ENCODE measurements at places on chromosomes 1 and 21.

DNA sequence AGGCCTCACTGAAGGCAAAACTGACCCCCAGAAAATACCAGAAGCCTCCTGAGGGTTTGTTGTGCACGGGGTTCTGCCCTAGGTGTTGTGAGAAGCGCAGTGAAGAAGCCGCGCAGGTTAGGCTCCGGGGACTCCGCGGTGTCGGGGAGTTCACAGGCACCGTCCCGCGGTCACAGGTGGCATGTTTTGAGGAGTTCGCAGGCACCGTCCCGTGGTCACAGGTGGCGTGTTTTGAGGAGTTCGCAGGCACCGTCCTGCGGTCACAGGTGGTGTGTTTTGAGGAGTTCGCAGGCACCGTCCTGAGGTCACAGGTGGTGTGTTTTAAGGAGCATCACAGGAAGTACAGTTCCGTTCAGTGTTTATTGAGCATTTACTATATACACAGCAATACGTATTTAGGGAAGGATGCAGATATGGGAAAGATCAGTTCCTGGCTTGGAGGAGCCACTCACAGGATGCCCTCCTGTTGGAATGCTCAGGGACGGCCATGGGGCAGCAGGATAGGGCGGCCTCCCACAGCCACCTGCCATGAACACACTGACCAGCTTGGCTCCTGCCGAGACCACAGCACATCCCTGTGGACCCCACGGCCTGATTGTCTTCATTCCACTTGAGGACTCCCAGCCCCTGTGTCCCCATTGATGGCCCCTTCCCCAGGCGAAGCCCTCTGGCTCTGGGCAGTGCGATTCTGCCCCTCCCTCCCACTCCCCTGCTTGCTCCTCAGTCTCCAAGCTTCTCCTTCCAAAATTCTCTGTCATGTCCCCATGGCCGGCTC is 86.0 kb upstream of the VAMP3 start:
- no peak for DNase-seq

- DNase-seq: no peak
Observed at GRCh38 chr1:7000720-7001119, 215.5 kb downstream of the CAMTA1 start.

- DNase-seq: no peak
Observed at GRCh38 chr1:95115708-95116137, 1.4 kb upstream of the TLCD4 start.

DNA sequence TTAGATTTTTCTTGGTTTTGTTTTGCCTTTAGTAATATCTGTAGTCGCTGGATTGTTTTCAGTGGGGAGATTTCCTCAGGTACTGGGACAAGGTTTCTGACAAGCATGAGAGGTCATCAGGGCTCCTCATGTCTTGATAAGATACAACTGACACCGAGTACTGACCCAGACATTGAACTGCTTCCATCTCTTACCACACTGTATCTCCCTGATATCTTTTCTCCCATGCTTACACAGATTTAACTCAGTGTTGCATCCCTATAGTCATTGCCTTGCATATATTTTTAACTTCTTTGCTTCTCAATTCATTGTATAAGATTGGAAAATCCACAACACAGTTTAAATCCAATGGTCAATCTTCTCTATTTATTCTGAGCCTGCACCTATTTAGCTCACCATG is 12.4 kb upstream of the CYB5R1 start:
- no peak for DNase-seq

- no peak for DNase-seq
Observed at GRCh38 chr1:240217403-240217802, 125.7 kb downstream of the FMN2 start.

DNA sequence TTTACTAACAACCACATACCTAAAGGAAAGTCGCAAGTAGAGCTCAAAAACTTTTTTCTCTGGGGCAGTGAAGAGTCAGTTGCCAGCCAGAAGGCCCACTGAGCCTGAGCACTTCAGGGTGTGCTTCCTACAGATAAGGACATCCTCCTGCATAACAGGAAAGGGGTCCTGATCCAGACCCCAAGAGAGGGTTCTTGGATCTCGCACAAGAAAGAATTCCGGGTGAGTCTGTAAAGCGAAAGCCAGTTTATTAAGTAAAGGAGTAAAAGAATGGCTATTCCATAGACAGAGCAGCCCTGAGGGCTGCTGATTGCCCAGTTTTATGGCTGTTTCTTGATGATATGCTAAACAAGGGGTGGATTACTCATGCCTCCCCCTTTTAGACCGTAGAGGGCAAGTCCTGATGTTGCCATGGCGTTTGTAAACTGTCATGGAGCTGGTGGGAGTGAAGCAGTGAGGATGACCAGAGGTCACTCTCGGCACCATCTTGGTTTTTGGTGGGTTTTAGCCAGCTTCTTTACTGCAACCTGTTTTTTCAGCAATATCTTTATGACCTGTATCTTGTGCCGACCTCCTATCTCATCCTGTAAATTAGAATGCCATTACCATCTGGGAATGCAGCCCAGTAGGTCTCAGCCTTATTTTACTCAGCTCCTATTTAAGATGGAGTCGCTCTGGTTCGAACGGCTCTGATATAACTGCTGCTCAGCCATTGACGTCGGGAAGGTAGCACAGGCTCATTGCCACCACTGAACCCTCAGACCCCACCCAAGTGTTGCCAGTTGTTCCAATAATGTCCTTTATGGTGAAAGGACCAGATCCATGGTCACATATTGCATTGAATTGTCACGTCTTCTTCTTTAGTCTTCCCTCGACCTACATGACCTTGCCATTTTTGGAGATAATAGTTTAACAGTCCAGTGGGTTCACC is 96.6 kb upstream of the ERRFI1 start:
- DNase-seq: no peak

GRCh38 chr1:112341986-112342385 is 54.0 kb upstream of the CTTNBP2NL start:
- no peak for DNase-seq

DNA sequence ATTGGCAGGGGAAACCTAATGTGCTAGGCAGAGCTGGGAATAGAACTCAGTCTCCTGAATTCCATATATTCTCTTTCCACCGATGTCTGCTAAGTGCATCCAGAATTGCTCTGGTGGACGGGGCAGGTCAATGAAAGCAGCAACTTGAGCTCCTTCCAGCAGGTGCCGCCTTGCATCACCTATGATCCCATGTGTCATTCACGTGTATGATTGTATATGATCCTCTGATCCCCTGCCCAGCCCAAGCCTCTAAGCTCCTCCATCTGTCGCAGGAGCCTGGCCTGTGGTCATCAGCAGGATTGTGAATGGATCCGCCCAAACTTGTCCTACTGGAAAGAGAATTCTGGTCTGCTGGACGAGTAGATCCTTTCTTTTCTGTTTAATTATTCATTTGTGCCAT is 13.1 kb downstream of the ACTA1 start:
- no peak for DNase-seq

- DNase-seq: no peak
Observed at GRCh38 chr1:116814926-116815723, 60.9 kb downstream of the CD2 start.

- DNase-seq: no peak
Observed at GRCh38 chr1:222772996-222773379, 36.0 kb downstream of the FAM177B start.

- no peak for DNase-seq
Observed at GRCh38 chr1:31302709-31303441, 6.0 kb downstream of the ZCCHC17 start.

- no peak for DNase-seq
Observed at GRCh38 chr1:65674522-65674921, 118.2 kb upstream of the PDE4B start.

GRCh38 chr1:44924835-44925464 is 61.4 kb downstream of the EIF2B3 start:
- no peak for DNase-seq

DNA sequence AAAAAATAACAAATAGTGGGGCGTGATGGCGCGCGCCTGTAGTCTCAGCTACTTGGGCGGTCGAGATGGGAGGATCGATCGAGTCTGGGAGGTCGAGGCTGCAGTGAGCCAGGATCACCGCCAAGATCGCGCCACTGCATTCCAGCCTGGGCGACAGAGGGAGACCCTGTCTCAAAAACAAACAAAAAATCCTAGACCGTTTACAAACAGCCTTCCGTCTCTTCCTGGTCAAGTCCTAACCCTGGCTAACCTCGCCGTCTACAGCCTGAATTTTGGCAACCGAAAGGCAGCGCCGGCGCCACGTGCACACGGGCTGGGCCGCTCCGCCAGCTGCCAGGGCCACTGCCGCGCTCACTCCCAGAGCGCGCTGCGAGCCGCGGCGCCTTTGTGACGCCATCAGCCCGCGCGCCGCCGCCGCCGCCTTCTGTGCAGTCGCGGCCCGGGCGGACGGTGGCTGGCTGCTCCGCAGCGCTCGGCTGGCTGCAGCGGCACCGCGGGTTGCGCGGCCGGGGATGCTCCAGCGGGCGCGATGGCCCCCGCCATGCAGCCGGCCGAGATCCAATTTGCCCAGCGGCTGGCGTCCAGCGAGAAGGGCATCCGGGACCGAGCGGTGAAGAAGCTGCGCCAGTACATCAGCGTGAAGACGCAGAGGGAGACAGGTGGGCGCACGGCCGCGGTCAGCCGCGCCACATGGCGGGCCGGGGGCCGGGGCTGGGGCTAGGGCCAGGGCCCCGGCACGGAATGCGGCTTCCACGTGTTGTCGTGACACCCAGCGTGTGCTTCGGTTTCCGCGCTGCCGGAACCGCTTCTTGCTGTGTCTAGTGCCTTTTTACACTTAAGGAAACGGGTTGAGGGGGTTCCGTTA is at the start of the genes HSF2BP and RRP1B:
HSF2BP (minus strand) TSS at position 353 of the 865 bp plus-strand sequence. CDS start 1,392 bp downstream, outside the sequence.
RRP1B (plus strand) TSS at position 425 of the 865 bp plus-strand sequence; CDS start at position 530, 105 bp downstream.
- DNase-seq: peak; percentile 64

DNA sequence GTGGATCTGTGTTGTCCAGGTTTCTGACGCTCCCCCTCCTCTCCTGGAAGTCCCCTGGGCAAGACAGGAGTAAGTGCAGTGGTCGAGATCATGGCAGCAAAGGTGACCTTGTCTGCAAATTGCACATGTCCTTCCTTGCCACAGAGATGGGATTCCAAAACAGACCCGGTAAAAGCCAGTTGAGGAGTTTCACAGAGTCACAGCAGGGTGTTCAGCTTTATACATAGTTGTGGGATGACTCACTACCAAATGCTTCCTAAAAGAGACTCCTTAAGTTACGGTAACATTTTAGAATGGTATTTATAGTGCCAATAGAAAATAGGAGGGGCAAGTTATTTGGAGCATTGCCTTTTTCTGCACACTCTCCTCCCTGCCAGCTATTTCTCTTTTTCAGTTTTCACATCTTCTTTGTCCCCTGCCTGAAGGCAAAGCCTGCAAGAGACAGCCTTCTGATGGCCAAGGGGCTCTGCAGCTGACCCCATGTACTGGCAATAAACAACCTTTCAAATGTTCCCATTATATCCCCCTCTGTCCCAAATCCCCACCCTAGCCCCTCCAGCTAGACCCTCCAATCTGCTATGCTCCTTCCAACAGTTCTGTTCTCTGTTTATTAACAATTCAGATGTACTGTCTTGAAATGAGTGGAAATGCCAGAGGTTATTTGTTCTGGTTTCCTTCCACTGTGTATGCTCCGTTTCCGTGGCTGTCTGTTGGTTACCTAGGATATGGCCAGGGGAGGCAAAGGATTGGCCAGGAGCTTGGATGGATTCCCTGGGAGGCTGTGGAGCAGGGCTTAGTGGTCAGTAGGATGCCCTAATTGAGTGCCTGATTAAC is 115.0 kb downstream of the TGFB2 start:
- no peak for DNase-seq

GRCh38 chr1:181129771-181130606 is 41.5 kb downstream of the IER5 start:
- DNase-seq: no peak

DNA sequence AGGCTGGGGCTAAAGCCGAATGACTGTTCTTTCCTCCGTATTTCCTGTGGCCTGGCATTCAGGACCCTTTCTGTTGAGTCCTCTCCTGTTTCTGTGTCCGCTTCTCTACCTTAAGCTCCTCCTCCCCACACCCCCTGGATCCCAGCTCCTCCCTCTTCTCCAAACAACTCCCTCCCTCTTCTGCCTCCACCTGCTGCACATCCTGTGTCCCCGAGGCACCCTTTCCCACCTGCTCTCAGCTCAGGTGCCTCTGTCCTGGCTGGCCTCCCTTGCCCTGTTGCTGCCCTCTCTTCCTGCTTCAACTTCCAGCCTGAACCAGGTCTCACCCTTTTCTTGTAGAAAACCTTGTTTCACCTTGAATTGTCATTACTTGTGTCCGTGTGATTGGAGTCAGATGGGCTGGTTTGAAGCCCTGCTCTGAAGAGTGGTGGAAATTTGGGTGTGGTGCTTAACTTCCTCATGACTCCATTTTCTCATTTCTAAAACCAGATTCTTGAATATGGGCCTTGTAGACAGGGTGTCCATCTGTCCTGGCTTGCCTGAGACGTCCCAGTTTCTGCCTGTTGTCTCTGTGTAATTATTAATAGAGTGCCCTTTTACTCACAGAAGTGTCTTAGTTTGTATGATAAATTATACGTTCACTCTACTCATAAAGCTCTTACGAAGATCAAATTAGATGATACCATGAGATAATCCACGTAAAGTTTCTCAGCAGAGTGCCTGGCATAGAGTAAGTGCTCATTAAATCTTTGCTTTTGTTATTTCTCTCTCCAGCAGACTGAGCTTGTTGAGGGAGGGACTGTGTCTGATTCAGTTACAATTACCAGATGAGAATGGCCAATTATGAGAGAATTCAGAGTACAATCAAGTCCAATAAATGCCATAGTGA is 58.9 kb upstream of the TRABD2B start:
- no peak for DNase-seq

DNA sequence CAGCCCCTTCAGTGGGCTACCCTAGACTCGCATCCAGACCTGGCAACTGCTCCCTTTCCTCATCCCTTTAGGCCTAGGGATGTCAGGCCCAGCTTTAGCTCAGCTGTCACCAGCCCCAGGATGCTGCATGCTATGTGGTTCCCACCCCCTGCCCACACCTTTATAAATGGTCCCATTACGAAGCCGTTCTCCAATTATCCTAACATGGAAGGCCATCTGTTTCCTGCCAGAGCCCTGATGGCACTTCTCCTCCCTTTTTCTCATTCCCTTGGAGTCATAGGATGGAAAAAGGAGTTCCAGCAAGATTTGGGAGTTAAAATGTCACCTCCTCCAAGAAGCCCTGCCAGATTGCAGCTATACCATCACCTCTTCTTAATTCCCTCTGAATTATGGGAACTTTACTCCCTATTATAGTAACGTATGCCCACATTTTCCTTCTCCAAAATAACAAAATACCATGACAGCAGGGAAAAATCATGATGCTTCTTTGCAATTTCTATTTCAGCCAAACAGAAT is 205.0 kb upstream of the GRIK3 start:
- no peak for DNase-seq

DNA sequence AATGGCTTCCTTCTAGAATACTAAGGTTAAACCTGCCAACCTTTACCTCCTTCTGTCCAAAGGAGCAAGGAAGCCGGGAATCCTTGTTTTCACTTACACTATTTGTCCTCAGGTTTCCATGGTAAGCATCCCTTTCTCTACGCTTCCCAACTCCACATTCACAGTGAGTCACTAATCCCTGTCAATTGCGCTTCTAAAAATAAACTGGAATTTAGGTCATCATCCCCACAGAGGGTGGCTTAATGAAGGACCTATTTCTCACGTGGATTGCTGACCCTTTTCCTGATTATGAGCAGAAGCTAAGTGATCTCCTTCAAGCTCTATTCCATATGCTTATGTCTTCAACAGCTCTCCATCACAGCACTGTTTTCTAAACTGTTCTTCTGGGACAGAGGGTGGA is 39.9 kb upstream of the ABCA4 start:
- DNase-seq: no peak

- DNase-seq: no peak
Observed at GRCh38 chr1:214953901-214954616, 128.5 kb upstream of the KCNK2 start.

GRCh38 chr1:162069334-162070093 is at the start of gene NOS1AP:
Gene NOS1AP (plus strand): TSS chr1:162069691. CDS start chr1:162070178, 487 bp downstream.
- DNase-seq: peak; percentile 67
